ENCODE measurements at places on chromosomes 5 and 9.

- DNase-seq = no peak
Observed at GRCh38 chr5:100861148-100861547, 41.9 kb downstream of the ST8SIA4 start.

- no peak for DNase-seq
Observed at GRCh38 chr9:128556926-128557634, 4.7 kb downstream of the SPTAN1 start.

DNA sequence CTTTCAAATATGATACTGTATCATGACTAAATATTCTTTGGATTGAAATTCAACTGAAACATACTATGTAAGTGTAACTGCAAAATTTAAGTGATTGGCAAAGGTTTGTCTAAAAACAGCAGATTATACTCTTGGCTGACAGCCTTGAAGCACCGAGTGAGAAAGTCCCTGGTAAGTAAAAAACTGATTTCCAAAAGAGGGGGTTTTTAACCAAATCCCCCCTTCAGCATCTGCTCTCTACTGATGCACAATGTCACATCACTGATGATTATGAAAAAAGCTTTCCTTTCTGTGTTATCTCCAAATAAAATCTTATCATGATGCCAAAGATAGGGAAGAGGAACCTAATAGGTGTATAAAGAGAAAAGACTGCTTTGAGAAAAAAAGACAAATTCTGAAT is 141.0 kb downstream of the MEF2C start:
- DNase-seq = no peak

DNA sequence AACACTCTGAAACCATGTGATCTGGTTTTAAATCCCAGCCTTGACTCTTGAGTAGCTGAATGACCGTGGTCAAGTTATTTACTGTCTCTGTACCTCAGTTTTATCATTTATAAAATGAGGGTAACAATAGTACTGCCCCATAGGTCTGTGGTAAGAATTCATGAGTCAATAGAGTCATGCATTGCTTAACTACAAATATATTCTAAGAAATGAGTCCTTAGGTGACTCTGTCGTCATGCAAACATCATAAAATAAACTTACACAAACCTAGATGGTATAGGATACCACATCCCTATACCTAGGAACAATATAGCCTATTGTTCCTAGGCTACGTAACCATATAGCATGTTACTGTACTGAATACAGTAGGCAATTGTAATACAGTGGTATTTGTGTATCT is 20.3 kb upstream of the ABCA1 start:
- no peak for DNase-seq

- DNase-seq = no peak
Observed at GRCh38 chr9:93567271-93567959, 9.0 kb upstream of the PHF2 start.

- no peak for DNase-seq
Observed at GRCh38 chr9:16342246-16343020, 528.0 kb downstream of the BNC2 start.

GRCh38 chr5:14405267-14405666 is 176.3 kb upstream of the OTULINL start:
- DNase-seq = no peak

- no peak for DNase-seq
Observed at GRCh38 chr5:32413466-32414263, 30.9 kb downstream of the ZFR start.

DNA sequence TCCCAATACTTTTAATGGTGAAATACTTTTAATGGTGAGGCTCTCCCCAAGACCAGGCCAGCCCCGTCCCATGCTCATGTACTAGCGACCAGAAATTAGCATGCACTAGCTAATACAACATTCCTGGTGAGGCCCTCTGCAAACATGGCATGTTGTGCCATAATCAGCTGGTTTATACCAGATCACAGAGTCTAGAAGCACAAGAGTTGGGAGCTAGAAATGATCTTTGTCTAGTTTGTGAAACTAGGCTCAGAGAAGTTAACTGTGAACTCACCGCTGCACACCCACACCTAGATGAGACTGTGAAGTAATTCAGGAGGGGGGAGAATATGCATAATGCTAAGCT is 37.4 kb downstream of the MTMR12 start:
- DNase-seq = no peak

DNA sequence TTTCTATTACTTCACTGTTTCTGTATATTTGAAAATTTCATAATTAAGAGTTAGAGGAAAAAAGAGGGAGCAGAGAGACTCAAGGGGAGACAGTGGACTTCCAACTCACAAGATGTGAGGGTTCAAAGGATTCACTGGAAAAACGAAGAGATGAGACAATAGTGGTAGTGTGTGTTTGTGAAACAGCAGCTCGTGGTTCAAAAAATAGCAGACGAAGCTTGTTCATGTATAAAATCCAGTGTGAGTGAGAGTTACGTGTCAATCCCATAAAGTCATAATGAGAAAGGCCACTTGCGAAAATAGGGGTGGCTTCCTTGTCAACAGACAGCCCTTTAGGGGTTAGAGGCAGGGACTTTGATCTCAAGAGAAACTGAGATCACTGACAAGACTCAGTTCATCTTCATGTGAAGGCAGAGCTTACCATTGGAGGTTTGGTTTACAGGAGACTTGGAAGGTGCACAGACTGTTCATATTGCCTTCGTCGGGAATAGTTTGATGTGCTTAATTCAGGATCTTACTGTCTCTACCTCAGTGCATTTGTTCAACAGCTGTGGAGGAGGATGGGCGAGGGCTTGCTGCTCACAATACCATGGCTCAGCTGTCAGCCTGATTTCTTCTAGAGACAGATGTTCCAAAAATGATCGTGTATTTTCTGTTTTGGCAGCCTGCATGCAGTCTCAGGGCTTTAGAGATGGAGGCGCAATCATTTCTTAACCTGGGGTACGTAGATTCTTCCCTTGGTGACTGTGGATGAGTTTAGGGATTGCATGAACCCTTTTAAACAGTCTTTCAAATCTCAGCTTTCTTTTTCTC is 105.7 kb upstream of the KLF9 start:
- no peak for DNase-seq

DNA sequence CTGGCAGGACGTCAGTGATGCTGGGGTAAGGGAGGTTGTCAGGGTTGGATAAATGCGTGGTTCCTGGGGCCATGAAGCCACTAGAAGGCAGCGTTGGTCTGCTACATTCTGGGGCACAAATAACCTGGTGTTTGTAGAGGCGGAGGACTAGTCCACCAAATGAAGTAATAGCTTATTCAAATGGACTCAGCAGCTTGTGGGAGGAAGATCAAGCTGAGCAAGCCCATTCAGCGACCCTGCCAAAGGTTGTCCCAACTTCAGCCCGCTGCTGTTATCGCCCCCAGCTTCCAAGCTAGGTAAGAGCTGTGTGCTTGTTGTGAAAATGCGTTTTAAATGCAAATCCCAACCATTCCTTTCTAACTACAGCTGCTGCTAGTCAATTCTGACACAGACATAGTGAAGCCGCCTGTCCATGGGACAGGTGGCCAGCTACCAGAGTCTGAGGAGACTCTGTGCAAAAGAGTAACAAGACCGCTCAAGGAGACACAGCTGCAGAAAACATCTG is 7.6 kb upstream of the FAM240B start:
- DNase-seq = no peak

GRCh38 chr9:135787317-135787716 is 85.3 kb downstream of the KCNT1 start:
- DNase-seq = no peak

GRCh38 chr9:96136992-96137670 is 164.8 kb downstream of the HSD17B3 start:
- no peak for DNase-seq

DNA sequence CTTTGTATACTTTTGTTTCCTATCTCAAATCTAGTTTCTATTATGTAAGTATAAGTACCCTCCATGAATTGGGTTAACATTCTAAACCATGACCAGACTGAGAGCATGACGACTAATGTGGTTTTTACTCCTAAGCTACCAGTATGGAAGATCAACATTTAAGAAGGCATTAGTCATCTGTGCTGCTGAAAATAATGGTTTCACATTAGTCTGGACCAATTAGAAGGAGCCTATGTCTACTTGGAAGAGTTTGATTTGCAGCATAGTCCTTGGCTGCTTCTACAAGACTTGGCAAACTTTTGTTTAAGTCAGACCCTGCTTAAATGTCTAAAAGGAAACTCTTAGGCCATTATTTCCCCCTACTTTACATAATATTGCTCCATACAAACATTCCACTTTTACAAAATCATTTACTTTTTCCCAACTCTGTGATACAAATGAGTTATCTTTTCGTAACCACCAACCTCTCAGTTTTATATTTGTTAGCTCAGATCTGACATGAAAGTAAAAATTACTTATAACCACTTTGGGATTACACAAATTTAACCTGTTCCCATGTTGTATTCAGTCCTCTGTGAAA is 186.7 kb downstream of the COMMD10 start:
- DNase-seq = no peak

DNA sequence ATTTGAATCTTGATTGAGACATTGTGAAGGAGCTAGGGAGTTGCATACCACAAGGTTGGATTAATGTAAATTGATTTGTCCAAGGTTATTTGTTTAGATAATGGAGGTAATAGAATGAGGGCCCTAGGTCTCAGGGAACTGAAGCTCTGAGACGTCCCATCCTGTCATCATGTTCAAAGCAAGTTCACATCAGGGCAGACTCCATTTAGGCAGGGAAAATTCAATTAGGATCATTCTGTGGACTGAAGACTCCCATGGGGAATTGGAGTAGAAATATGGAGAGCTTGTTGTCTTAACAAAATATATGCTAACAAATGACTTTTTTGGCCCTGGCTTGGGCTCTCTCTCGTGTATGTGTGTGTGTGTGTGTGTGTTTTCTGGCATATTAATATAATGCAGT is 722.0 kb upstream of the ADAMTS16 start:
- DNase-seq = no peak

DNA sequence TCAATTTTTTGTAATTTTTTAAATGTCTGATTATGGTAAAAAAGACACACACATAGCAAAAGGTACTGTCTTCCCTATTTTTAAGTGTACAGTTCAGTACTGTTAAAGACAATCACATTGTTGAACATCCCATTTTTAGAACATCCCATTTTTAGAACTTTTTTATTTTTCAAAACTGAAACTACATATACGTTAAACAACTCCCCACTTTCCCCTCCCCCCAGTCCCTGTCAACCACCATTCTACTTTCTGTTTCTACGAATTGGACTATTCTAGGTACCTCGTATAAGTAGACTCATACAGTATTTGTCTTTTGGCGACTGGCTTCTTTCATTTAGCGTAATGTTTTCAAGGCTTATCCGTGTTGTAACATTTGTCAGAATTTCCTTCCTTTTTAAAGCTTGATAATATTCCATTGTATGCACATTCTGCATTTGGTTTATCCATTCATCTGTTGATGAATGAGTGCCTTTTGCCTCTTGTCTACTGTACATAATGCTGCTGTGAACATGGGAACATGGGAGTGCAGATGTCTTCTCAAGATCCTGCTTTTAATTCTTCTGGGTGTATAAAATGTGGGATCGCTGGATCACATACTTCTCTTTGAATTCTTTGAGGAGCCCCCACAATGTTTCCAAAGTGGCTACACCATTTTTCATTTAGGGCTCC is 154.0 kb downstream of the PIK3R1 start:
- no peak for DNase-seq

DNA sequence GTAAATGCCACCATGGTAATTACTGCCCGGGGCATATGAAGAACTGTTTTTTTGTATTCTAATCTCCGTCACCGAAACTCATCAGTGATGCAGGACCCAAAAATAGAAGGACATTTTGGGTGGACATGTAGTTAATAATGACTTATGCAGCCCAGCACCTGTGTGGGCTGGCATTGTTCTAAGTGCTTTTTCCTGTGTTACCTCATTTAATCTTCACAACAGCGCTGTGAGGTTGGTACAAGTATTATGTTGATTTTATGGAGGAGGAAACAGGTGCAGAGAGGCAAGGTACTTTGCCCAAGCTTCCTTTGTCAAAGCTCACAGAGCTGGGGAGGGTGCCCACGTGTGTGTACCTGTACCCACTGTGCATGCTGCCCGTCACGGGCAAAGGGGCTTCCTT is 58.4 kb downstream of the DAPK1 start:
- no peak for DNase-seq

DNA sequence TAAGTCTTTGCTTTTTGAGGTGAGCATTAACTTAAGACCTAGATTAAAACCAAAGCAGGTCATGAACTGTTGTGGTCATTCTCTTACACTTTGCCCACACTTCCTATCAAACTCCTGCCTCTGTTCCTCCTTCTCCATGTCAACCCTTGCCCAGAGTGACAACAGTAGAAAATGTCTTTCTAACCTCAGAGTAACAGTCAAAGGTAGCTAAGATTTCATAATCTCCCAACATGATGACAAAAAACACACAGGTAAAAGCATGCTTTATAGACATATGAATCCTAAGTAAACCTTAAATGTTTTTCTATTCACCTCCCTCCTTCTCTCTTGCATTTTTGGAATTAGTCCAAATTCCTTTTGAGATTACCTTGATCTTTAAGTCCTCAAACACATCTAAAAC is 422.3 kb downstream of the SPATA31D1 start:
- no peak for DNase-seq

GRCh38 chr9:92760070-92760469 is 4.6 kb downstream of the BICD2 start:
- no peak for DNase-seq

DNA sequence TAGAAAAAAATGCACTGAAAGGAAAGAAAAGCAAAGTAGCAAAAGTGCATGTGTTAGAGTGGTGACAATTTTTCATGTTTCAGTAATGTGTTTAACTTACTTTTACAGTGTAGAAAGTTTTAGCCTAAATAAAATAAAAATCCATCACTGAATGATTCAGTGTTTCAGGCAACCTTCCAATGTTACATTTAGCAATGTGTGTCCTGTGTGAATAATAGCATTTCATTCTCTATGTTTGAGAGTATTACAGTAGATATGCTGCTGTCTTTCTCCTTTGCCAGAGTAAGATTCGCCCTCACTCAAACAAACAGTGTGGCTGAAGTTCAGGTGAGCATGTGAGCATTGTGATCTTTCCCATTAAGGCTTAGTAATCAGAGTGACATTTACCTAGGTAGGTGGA is 171.1 kb downstream of the TARS1 start:
- no peak for DNase-seq

DNA sequence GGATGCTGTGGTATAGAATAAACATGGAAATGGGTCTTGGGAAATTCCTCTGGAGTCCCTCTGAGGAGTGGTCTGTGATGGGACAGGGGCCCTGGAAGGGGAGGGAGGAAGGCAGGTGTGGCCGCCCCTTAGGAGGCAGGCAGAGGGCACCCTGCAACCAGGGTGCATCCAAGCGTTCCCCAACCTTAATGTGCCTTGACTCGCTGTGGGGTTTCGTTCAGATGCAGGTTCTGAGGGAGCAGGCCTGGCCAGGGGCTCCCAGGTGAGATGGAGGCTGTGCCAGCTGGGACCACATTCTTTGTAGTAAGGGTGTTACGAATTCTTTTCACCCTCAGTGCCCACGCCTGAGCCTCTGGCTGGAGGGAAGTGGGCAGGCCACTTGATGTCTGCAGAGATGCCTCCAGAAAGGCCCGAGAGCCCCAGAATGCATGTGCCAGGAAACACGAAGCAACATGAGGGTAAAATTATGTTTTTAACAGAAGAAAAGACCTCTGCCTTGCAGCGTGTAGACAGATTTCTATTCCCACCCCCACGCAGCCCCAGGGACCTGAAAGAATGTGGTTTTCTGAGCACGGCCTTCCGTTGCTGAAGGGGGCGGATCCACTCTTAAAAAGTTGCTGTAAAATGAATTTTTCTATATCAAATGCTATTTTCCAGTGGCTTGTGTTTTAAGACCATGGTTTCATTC is 150.4 kb upstream of the IER5L start:
- DNase-seq = no peak

All from NCI-H1048 (cell line).